Left ventricle myocardium superior (tissue), 1 donor: ENCODE measurements at places on chromosomes 6 and 20.

DNA sequence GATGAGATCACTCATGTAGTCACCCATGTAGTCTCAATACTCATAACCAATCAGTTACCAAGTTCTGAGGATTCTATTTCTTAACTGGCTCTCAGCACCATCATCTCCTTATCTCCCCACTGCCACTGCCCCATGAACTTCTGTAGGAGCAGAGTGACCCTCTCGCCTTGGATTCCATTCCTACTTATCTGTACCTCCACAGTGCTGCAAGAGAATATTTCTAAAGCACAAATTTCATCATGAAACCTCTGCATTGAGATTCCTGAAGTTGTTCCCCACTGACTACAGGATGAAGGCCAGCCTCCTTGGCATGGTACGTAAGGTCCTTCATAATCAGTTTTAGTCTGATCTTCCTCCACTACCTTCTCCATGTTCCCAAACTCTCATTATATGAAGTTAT lies 34.8 kb downstream of the BACH2 start:
- no peak for DNase-seq

DNA sequence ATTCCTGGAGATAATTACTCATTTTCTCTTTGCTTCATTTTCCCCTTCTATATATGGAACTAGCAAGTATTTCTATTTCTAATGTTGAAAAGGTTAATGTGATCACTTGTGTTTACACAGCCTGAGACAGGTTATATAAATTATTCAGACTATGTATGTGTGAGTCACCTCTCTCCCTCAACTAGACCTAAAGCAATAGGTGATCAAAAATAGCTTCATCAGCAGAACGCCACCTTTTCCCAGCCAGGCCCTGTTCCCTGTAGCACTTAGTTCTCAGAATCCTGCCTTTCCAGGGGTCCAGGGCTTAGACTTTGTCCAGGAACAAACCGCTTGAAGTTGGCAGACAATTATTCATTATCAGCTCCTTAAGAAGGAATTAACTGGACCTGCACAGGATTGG lies 125.3 kb upstream of the EXOC2 start:
- no peak for DNase-seq

DNA sequence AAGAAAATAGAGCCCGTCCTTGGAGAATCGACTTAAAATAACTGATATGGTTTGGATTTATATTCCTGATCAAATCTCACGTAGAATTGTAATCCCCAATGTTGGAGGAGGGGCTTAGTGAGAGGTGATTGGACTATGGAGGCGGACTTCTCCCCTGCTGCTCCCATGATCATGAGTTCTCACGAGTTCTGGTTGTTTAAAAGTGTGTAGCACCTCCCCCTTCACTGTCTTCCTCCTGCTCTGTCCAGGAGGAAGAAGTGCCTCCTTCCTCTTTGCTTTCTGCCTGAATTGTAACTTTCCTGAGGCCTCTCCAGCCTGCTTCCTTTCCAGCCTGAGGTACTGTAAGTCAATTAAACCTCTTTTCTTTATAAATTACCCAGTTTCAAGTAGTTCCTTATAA lies 529.2 kb downstream of the HAO1 start:
- DNase-seq = no peak

GRCh38 chr6:141326426-141326825 lies 806.3 kb upstream of the GJE1 start:
- DNase-seq = no peak

DNA sequence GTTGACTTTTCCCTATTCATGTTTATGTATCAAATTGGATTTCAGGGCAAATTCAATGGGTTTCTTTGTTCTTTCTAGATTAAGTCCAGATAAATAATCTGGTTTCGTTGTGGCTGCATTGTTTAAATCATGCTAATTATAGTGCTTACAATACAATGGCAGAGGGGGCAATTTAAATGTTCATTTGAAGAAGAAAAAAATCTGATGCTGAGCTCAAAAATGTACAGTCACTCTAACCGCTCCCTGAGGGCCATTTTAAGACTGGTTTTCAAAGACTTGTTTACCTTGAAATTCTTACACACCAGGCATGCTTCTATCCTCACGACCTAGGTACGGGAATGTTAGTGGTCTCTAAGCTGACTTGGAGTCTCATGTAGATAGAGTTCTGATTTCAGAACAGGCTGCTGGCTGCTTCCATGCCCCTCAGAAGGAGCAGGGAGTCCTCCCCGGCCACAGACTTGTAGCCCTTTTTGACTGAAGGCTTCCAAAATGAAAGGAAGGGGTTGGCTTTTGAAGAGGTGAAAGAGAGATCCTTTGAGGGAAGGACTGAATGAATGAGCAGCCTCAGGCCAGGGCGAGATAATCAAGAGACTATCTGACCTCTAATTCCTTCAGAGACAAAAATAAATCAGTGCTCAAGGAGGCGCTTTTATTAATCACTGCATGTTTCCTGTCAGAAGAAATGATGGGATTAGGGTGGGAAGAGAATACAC lies 86.1 kb upstream of the ZNF217 start:
- no peak for DNase-seq
